ENCODE measurements at places on chromosomes 5 and 9. TPM values are rescaled to one million over a fixed set of nuclear protein-coding genes. Genes with fewer than 3 reads are reported as not detected.

The PCDHB14 gene
- polyA plus RNA-seq: 9.0 TPM

The MYOZ3 gene
- polyA plus RNA-seq: 6.3 TPM

The QRFP gene
- polyA plus RNA-seq: 0.38 TPM

The WHRN gene
- polyA plus RNA-seq: 10.6 TPM

The IL5 gene
- polyA plus RNA-seq: not detected
